Hematopoietic multipotent progenitor cell treated with erythropoietin and hydrocortisone succinate and interleukin-3 and kit ligand, for 8 days (in vitro differentiated cells): ENCODE measurements at places on chromosomes 3 and 15.
A peak's percentile ranks its signal among the peaks of the same experiment; 100 is the strongest.

DNA sequence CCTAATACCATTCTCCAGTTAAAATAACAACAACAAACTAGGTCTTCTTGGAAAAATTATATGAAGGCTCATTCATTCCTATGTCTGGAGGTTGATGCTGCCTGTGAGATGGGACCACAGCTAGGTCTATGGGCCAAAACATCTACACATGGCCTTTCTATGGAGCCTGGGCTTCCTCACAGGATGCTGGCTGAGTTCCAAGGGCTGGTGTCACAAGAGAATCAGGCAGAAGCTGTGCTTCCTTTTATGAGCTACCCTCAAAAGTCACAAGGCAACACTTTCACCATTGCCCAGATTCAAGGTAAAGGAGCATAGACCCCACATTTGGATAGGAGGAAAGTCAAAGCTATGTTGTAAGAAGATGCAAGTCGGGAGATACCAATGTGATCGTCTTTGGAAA, 4.6 kb upstream of the RTP2 start:
- DNase-seq = no peak

DNA sequence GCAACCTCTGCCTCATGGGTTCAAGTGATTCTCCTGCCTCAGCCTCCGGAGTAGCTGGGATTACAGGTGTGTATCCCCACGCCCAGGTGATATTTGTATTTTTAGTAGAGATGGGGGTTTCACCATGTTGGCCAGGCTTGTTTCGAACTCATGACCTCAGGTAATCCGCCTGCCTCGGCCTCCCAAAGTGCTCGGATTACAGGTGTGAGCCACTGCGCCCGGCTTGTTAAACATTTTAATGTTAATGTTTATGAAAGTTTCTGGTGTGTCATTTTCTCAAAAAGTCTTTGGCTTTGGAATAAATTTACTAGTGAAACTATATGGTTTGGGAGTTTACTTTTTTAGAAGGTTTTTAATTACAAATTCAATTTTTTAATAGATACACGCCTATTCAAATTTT, 698.8 kb downstream of the MECOM start:
- no peak for DNase-seq

DNA sequence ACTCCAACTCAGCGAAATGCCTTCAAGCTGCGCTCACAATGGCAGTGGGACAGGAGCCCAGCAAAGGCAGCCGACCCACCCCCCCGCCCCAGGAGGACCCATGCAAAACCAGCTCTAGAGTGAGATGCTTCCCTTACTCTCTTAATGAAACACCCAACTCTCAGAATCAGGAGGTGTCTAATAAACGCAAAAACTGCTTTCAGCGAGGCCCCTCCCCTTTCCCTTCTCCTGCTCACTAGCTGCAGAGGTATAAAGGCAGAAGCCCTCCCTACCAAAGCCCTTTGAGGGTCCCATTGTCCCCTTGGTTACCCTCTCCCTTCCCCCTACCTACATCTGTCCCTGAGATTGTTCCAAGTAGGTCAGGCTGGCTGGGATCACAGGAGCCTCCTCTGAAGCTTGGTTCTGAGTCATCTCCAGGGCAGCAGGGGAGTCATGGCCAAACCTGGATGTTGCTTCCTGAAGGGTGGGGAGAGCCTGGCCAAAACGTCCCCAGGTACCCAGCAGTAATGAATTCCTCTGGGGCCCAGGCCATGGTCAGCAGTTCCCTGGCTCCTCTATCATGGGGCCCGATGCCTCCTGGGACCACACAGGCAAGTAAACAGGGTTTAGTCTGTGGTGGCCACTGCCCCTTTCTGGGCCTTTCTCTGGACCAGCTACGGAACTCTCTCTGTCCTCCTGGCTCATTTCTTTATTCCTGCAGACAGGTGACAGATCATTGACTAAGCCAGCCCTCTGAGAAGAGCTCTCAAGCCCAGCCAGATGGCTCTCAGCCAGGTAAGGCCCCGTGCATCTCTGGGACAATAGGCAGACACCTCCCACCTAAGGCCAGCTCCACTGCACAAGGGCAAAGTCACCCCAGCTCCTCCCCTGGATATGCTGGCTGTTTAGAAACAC, 8.6 kb downstream of the KLHL25 start:
- DNase-seq = no peak

DNA sequence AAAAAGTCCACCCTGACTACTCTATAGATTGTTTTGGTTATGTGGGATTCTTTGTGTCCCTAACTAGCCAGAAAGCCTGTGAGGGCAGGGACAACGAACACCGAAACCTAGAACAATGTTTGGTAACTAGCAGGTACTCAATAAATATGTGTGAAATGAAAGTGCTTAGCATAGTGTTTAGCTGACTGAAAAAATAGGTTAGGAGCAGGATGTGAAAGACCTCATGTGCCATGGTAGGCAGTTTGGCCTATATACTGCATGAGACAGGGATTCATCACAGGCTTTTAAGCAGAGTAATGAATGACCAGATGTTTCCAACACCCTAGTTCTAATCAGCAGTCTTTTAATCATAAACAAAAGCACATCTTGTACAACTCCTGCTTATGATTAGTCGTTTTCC, 64.2 kb downstream of the MYO5A start:
- no peak for DNase-seq

- no peak for DNase-seq
These were observed 243.8 kb upstream of the PEX5L start for GRCh38 chr3:180280555-180280954.

GRCh38 chr3:56724676-56725075, 41.6 kb upstream of the TASOR start:
- DNase-seq = no peak

GRCh38 chr3:170563712-170564423, 22.0 kb downstream of the SLC7A14 start:
- DNase-seq = no peak

DNA sequence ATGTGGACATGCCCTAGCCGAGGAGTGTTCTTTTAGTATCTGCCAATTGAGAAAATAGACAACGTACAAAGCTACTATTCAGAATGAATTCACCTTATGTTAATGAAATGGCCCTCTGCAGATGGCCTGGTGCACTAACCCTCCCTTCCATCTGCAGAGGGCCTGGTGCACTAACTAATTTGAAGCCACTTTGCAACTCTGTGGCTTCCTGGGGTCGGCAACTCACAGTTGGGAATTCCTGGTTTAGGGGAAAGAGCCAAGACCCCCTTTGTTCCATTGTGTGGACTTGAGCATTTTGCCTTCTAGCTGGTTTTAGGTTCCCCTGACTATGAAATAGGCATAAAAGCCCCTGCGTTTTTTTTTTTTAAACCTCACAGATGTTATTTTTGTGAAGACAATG, 204.3 kb upstream of the UBE3A start:
- no peak for DNase-seq

GRCh38 chr15:79978655-79979514, 7.9 kb upstream of the BCL2A1 start:
- DNase-seq = no peak

- DNase-seq = no peak
These were observed 82.8 kb upstream of the MEX3B start for GRCh38 chr15:82128401-82129148.

GRCh38 chr3:17709236-17709810, 33.1 kb downstream of the TBC1D5 start:
- no peak for DNase-seq

GRCh38 chr3:129549006-129549800, 6.2 kb downstream of the H1-8 start:
- no peak for DNase-seq

- DNase-seq = no peak
These were observed 70.5 kb upstream of the HEG1 start for GRCh38 chr3:125126323-125126722.

GRCh38 chr3:73765878-73766545, 141.3 kb upstream of the PDZRN3 start:
- DNase-seq = no peak

GRCh38 chr3:177633671-177634207, 436.5 kb upstream of the TBL1XR1 start:
- DNase-seq = no peak

DNA sequence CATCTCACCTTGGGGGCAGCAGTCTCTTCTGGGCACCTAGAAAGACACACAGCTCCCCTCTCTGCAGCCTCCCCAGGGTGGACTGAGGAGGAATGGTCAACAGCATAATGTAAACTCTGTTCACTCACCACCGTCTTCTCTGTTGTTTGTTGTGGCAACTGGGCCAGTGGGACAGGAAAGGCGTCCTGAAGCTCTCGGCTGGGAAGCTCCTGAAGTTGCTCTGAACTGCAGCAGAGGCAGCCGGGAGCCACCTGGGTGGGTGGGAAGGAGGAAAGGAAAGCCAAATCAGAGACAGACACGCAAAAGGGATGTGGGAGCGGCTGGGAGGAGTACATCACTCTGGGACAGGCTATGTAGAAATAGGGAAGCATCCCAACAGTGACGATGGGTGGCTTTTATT, 52.7 kb downstream of the MYLK start:
- no peak for DNase-seq

- peak; percentile 19 for DNase-seq
These were observed 6.2 kb upstream of the TIPARP start for GRCh38 chr3:156668073-156668763.

GRCh38 chr3:94069194-94069813, 6.4 kb downstream of the NSUN3 start:
- peak; percentile 47 for DNase-seq

- no peak for DNase-seq
These were observed 35.7 kb downstream of the IGF2BP2 start for GRCh38 chr3:185789134-185789533.

GRCh38 chr3:109863701-109864100, 526.4 kb upstream of the DPPA4 start:
- DNase-seq = no peak

DNA sequence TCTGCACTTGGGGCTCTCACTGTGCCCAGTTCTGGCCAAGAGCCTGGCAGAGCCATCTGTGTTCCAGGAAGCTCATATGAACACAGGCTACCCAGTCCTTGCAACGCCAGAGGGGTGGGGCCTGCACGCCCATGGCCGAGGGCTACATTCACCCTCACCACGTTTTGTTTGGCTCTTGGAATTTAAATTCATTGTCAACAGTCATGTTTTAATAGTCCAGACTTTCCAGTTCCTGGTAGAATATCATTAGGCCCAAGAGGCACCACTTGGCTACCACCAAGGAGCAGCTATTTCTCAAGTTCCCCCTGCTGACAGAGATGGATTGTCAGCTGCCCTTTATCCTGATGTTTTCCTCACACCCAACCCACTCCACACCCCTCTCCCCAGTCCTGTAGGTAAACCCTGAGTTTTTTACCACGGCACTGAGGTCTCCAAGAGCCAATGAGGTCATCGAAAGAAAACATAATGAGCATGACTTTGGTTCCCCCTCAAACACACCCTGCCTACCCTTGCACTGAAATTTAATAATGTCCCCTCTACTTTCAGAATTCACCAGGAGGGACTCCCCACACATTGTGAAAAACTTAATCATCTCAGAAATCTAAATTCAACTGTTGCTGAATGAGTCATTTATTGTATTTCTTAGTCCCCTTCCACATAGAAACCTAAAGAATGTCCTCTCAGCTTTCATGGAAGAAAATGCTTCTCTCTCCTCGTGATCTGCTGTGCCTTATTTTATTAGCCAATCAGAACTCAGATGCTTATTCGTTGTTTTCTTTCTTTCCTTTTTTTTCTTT, 125.1 kb downstream of the SHQ1 start:
- DNase-seq = no peak

- no peak for DNase-seq
These were observed 94.5 kb downstream of the ARNT2 start for GRCh38 chr15:80498652-80499051.

DNA sequence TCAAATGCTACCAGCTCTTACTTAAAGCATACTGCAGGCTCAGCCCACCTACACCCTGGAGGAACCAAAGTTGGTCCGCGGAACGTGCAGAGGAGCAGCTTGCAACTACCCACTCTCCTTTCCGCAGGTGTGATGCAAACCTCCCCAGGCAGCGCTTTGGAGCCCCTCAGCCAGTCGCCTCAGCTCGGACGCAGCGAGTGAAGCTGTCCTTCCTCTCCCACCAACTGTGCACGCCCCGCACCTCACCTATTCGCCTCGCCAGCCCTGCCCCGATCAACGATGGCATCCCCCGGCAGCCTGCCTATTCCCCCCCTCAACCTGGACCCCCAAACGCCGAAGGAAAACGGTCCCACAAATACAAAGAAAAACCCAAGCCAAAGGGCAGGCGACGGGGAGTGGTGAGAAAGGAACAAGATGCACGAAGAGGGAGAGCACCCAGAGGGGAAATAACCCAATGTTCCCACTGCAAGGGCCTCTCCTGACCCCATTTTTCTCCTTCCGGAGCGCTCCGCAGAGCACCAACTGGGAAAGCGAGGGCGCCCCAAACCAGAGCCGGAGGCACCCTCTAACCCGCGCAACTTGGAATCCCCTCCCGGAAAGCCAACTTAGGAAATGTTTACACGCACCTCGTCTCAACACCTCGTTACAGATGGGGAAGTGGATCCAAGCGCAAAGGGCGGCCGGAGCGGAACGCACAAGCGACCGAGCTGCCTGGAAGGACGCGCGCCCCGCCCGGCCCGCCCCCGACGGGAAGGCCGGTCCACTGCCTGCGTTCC, 665 bp downstream of the GLB1 start:
- peak; percentile 51 for DNase-seq

- no peak for DNase-seq
These were observed 2.9 kb downstream of the NPAP1 start for GRCh38 chr15:24678485-24678884.

GRCh38 chr15:62977952-62978811, 64.4 kb upstream of the TPM1 start:
- no peak for DNase-seq

GRCh38 chr15:41971895-41972252, 483 bp downstream of the EHD4 start:
- DNase-seq = no peak

GRCh38 chr3:177652556-177653291, 455.4 kb upstream of the TBL1XR1 start:
- DNase-seq = no peak

DNA sequence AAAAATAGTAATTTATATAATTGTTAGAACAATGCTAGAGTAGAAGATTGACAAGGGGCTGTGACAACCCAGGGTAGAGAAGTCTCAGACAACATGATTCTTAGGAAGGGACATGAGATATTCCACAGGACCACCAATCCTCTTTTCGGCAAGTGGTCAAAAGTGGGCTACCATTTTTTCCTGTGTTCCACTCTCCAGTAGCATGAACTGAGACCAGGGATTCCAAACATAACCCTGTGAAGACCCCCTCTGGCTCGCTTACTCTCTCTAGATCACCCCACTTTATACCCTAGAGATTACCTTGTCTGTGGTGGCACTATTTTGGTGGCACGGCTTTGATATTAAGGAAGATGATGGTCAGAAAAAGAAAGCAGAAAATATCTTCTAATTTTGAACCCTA, 960 bp downstream of the GCSAM start:
- DNase-seq = no peak

- no peak for DNase-seq
These were observed 93.7 kb downstream of the FRMD4B start for GRCh38 chr3:69292185-69292584.

DNA sequence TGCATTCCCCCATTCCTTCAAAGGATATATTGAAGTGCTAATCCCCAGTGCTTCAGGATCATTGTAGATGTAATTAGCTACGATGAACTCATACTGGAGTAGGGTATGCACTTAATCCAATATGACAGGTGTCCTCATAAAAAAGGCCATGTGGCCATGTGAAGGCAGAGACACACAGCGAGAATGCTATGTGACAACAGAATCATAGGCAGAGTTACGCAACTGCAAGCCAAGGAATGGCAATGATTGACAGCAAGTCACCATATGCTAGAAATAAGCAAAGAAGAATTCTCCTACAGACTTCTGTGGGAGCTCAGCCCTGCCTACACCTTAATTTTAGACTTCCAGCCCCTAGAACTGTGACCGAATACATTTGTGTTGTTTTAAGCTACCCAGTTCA, 875.6 kb upstream of the ROBO1 start:
- no peak for DNase-seq

- DNase-seq = no peak
These were observed 630.8 kb upstream of the KCNMB2 start for GRCh38 chr3:177905173-177906125.
